ENCODE measurements at places on chromosomes 13 and 19. TPM values are rescaled to one million over a fixed set of nuclear protein-coding genes. Genes with fewer than 3 reads are reported as not detected.

DNA sequence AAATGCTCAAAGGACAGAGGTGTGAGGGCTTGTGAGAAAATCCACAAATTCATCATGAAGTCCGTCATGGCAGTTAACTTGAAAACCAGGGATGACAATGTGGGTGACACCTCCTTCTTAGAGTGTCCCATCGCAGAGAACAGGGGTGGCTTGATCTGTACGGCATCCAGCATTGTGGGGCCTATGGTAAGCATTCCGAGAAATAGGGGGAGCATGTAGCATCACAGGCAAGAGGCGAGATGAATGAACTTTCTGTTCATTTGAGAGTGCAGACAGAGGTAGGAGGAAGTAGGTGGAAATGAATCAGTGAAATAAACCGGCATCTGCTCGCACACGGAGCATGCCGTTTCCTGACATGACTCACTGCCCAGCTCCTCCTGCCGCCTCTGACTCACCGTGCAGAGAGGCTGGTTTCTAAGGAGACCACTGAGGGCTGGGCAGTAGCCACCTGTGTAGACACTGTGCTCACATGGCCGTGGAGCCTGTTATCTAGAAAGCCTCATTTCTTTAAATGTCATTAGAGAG is 339.0 kb downstream of the RFC3 start:
- peak; percentile 92 for DNase-seq

ZNF791 gene
- total RNA-seq, result 21.2 TPM

DNA sequence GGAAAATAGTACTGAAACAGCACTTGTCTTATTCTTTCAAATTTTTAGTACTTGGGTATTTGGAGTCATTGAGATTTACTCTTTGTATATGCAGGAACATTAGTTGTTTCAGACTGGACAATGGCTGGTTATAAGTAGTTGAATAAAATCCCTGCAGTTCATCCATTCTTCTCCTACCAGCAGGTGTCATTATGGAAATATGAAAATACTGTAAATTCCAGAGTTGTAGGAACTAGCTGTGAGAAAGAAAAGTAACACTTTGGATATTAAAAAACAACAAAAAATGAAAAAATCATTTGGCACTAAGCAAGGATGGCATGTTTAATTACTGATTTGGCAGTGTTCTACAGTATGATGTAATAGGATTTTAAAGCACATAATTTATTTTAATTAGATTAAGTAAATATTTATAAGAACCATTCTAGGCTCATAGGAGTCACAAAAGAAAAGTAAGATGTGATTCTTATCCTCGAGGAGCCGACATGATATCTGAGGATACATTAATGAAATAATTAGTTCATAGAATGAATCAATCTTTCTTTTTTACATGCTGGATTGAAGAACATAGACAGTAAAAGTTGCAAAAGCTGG is 155.3 kb downstream of the KCNRG start:
- no peak for DNase-seq

DNA sequence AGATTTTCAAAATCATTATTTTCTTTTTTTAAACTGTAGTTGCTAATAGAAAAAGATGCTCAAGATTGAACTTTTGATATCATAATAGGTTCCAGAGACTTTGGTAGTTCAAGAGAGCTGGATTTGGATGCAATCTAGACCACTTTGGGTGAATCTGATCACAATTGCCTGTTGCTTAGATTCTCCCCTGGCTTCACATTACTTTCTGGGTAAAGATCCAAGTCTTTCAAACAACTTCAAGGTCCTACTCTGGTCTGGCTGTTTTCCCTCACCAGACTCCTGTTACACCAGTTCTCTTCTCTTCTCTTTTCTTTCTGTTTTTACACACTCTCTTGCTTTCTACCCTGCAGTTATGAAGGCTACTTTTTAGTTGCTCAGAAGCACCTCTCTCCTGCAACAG is 7.4 kb upstream of the SPRY2 start:
- DNase-seq, result no peak

DNA sequence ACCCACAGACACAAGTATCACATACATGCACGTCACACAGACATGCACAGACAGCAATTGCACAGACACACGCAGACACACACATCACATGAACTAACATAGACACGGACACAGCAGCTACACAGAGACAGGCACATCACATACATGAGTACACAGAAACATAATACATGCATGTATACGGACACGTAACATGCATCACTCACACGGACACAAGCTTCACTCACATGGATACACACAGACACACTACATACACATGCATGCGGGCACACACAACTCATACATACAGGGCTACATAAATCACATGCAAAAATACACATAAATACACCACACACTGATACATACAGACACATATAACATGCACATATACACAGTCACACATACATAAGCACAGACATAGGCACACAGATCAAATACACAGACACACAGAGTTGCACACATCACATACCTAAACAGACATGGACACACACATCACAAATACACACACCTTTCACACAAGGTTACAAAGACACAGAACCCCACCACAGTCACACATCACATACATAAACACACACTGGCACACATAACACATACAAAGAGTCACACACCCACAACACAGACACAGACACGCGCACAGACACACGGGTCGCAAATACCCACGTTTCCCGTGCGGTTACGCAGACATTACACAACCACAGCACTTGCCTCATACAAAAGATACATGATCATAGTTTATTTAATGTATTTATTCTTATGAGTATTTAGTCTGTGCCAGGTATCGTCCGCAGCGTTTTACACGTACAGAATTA is 1.1 kb upstream of the LMTK3 start:
- no peak for DNase-seq

DNA sequence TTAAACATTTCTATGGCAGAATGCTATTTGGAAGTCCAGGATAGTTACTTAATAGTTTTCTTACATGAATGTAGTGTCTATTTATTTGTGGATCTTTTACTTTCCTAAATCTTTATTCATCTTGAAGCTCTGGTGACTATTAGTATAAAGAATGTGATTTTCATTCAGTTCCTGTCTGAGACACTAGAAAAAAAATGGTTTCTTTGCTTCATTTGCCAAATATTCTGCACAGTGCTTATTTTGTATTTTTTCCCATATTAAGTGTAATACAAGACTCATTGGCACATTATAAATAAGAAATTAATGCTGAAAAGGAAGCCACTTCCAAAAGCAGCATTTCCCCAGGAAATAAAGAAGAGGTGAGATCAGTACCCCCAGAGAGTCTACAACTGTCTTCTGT is 109.8 kb downstream of the POSTN start:
- no peak for DNase-seq

GRCh38 chr19:351976-352625 is 7.5 kb upstream of the MIER2 start:
- DNase-seq, result no peak

DNA sequence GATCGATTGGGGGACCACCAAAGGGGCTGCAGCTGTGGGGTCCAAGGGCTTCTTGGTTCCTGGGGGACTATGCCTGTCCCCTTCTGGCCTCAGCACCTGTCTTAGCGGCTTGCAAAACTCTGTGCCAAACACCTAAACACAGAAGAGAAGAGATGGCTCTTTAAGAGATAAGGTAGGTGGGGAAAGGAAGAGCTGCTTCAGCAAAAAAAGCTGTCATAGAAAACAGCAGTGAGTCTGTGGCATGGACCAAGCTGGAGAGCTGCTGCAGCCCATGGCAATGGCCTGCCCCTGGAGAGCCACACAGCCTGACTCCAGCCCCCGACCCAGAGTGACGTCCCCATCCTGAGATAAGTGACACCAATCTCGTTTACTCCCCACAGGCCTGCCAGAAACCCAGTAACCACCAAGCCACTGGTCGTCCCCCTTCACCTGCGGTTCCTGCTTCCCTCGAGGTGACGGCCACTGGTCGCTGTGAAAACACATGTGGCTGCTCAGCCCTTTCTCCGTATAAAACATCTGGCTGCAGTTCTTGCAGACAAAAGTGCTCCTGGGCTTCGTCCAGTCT is 25.0 kb upstream of the NAPA start:
- DNase-seq, result no peak

SCN1B gene
- total RNA-seq, result 6.6 TPM

- no peak for DNase-seq
Observed at GRCh38 chr13:30572859-30573275, 44.9 kb upstream of the USPL1 start.

GRCh38 chr13:44713788-44714469 is 137.8 kb upstream of the TSC22D1 start:
- DNase-seq, result peak; percentile 79

- DNase-seq, result peak; percentile 12
Observed at GRCh38 chr13:27006519-27007161, 165.0 kb downstream of the USP12 start.

GRCh38 chr13:68428292-68428691 is 1198.2 kb upstream of the PCDH9 start:
- DNase-seq, result no peak

GRCh38 chr13:111129465-111130115 is 14.5 kb downstream of the ARHGEF7 start:
- DNase-seq, result no peak

GRCh38 chr13:68160466-68160865 is 930.3 kb upstream of the PCDH9 start:
- no peak for DNase-seq

DNA sequence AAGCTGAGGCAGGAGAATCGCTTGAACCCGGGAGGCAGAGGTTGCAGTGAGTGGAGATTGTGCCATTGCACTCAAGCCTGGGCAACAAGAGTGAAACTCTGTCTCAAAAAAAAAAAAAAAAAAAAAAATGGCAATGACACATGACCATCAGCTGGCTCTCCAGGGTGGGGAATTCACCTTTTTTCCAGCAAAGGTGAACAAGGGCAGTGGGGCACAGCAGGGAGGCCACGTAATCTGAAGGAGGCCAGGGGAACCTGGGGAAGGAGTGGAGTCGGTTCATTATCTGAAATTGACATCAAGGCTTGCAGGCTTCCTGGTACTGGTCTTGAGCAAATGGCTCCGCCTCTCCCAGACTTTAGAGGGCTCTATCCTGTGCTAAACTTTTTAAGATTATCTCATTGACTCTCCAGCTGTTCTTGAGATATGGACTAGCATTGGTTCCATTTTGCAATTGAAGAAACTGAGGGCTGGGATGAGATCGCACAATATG is 28.1 kb downstream of the KEAP1 start:
- no peak for DNase-seq

DLEU7 gene
- not detected for total RNA-seq

GRCh38 chr19:39415111-39416046 is 2.9 kb downstream of the PLEKHG2 start:
- DNase-seq, result no peak

GRCh38 chr19:13951799-13952153 is 533 bp upstream of the DCAF15 start:
- DNase-seq, result no peak

- DNase-seq, result no peak
Observed at GRCh38 chr13:102002287-102002686, 399.6 kb downstream of the FGF14 start.

ZNF536 gene
- total RNA-seq, result not detected

PSG3 gene
- total RNA-seq, result not detected

HMGB1 gene
- total RNA-seq, result 678 TPM

DNA sequence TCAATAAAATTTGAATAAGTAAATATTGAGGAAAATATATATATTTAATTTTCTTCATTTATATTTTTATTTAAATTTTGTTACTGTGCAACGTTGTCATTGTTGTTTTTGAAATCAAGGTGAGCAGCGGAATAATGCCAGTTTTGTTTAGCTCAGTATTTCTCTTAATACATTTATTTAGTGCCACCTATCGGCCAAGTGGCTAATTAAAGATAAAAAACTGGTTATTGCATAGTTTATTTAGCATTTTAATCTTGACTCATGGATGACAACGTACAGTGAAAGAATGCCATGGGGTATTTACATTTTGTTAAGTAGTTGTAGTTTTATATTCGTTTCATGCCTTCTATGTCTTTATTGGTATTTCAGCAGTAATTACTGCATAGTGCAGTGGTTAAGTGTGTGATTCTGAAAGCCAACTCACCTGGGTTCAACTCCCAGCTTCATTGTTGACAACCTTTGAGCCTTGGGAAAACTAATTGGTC is 265.9 kb downstream of the MYO16 start:
- DNase-seq, result no peak
